ENCODE measurements at places on chromosomes 2 and 18.

DNA sequence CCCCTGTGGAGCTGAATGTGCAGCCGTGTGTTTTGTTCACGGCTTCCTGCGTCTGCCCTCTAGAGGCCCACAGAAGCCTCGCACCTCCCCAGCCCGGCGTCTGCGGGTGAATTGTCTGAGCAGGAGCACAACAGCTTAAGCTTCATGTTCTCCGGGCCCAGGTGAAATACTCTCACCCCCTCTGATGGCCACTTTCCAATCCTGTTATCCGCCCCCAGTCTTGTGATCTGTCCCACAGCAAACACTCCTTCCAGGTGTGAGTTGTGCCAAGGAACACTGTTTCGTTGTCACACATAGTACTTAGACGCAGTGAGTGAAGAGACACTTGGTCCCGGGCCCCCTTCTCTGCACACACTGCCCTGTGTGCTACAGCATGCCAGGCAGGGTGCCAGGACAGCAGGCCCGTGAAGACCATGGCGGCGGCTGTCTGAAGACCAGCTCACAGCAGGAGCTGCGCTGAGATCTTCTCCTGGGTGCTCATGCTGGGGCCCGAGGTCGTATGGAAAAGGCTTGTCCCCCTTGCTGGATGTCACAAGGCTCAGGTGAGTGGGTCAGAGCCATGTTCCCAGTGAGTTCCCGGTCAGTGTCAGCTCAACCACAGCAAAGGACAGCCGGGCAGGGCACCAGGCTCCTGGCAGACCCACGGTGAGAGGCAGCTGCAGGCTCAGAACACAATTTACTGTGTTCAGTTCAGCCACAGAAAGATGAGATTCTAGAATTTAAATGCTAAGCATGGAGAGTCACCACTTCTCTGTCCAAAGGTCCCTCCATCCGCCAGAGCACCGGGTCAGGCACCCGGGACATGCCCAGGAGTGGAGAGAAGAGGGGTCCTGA is 6.8 kb upstream of the PXDN start:
- DNase-seq, result peak; percentile 81
- no peak overlapping the region for H3K27ac ChIP-seq
- H3K27me3 ChIP-seq, result peaks cover 26% of the 10 kb centered on the region
- peak overlapping the region; percentile 6 for H3K4me3 ChIP-seq
- H3K36me3 ChIP-seq, result no peaks in the 10 kb centered on the region
- peaks cover 36% of the 10 kb centered on the region for H3K4me1 ChIP-seq

DNA sequence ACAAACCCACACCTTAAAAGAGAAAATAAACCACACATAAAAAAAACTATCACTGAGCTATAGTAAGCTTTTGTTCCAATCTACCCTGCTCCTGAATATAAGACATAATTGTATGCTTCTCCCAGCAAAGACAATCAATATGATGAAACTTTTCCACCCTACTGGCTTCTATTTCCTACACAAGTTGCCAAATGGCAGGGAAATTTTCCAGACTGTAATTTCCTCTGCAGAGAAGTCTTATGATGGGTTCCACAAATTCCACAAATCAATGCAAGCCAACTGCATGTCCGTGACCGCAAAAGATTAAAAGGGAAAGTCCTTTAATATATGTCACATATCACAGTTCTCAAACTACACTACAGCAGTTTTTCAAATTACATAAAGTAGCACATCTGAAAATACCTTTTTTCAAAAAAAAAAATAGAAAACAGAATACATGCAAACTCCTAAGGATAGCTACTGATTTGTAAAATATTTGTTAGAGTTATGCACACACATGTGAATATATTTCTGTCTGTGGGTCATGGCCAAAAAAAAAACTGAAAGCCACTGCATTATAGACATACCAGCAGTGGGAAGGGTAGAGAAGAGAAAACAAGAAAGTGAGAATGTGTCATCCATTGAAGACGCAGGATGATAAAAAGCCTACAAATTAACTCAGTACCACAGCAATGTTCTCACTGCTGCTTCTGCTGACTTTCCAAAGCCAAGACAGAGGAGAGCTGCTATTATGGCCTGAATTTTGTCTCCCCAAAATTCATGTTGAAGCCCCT is 61.4 kb downstream of the RPL31 start:
- peak overlapping the region; percentile 35 for H3K27ac ChIP-seq
- H3K4me3 ChIP-seq, result peak overlapping the region; percentile 1
- DNase-seq, result peak; percentile 46
- peaks cover 2% of the 10 kb centered on the region for H3K27me3 ChIP-seq
- no peaks in the 10 kb centered on the region for H3K36me3 ChIP-seq

- no peak for DNase-seq
- no peaks in the 10 kb centered on the region for H3K4me1 ChIP-seq
- H3K36me3 ChIP-seq, result no peaks in the 10 kb centered on the region
- peaks cover 41% of the 10 kb centered on the region for H3K27me3 ChIP-seq
- no peak overlapping the region for H3K4me3 ChIP-seq
Observed at GRCh38 chr2:96993367-96993766, 7.0 kb upstream of the FAM178B start.

DNA sequence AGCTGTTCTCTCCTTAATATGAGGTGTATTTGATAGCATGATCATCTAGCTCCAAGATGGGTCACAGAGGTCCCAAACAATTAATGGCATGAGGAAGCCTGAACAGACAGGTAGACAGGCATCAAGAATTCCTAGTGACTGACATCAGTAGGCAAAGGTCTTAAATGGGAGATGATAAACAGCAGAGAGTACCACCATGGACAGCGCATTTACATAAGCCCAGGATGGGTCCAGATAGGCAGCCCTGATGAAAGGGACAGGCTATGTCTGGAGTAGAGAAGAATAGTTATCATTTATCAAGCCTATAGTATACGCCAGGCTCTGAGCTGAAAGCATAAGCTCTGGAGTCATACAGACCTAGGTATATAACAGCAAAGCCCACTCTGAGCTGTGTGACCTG is 434.7 kb upstream of the SETBP1 start:
- no peaks in the 10 kb centered on the region for H3K36me3 ChIP-seq
- H3K4me1 ChIP-seq, result no peaks in the 10 kb centered on the region
- no peak overlapping the region for H3K4me3 ChIP-seq
- no peaks in the 10 kb centered on the region for H3K27me3 ChIP-seq
- H3K27ac ChIP-seq, result no peak overlapping the region

- H3K36me3 ChIP-seq, result peaks cover 15% of the 10 kb centered on the region
- no peak overlapping the region for H3K4me3 ChIP-seq
- no peaks in the 10 kb centered on the region for H3K27me3 ChIP-seq
- H3K4me1 ChIP-seq, result peaks cover 39% of the 10 kb centered on the region
Observed at GRCh38 chr2:216289470-216289869, 82.8 kb downstream of the MARCHF4 start.

DNA sequence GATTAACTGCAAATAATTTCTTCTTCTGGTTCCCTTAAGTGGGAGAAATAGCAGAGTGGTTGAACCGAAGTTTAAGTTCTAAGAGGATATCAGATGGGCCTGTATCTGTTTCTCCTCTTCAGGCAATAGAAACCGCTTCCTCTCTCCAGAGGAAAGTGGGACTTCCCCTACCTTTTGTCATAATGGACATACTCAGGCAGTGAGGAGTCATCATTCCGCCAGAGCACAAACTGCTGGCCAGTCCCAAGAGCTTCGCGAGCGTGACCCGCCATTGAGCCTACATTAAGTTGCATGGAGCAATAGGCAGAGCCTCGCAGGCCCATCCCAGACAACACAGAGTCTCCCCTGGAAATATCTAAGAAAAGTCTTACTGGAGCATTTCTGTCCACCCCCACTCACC is 158.9 kb downstream of the LDLRAD4 start:
- H3K4me3 ChIP-seq, result no peak overlapping the region
- peaks cover 29% of the 10 kb centered on the region for H3K4me1 ChIP-seq
- H3K27ac ChIP-seq, result no peak overlapping the region
- H3K36me3 ChIP-seq, result no peaks in the 10 kb centered on the region
- no peak for DNase-seq

DNA sequence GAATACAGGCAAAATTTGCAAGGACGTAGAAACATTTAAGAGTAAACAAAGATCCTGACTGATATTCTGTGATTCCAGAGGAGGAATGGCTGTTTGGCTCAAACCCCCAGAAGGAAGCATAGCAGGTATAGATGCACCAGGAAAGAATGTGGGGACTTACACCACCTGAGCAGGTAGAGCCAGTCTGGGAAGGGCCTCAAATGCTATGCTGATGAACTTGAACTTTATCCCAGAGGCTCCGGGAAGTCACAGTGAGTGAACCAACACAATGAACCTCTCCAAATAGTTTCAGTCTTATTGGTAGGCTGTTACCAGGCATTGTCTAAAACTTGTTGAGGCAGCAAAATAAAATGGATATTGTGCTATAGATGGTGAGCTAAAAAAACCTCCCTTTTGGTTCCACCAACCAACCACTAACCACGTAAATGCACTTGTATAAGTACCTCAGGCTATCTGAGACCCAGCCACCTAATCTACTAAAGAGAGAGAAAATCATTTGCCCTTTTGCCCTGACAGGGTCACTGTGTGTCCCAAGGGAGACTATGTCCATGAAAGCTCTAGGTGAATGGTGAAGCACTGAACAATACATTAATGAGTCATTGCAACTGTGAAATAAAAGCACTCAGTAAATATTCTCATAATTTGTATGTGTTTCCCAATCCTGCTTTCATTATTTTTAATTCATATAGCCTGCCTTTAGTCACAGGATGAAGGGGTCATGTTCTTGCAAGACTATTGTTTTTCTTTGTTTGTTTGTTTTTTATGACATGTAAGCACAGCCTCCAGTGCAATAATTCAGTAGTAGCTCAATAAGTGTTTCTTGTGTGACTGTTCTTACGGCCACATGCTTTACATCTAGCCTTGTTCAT is 911.6 kb downstream of the EPHA4 start:
- no peak overlapping the region for H3K4me3 ChIP-seq
- no peak overlapping the region for H3K27ac ChIP-seq
- peaks cover 5% of the 10 kb centered on the region for H3K27me3 ChIP-seq

- no peak for DNase-seq
- peaks cover 29% of the 10 kb centered on the region for H3K4me1 ChIP-seq
- no peaks in the 10 kb centered on the region for H3K27me3 ChIP-seq
- H3K36me3 ChIP-seq, result no peaks in the 10 kb centered on the region
Observed at GRCh38 chr18:45828917-45829811, 3.7 kb downstream of the SIGLEC15 start.

- H3K4me3 ChIP-seq, result peak overlapping the region; percentile 78
- H3K27ac ChIP-seq, result no peak overlapping the region
- peaks cover 7% of the 10 kb centered on the region for H3K27me3 ChIP-seq
- no peaks in the 10 kb centered on the region for H3K36me3 ChIP-seq
- DNase-seq, result peak; percentile 81
Observed at GRCh38 chr2:38146275-38146906, 70.4 kb upstream of the CYP1B1 start.

- H3K4me1 ChIP-seq, result no peaks in the 10 kb centered on the region
- H3K4me3 ChIP-seq, result no peak overlapping the region
- no peak for DNase-seq
- H3K36me3 ChIP-seq, result no peaks in the 10 kb centered on the region
Observed at GRCh38 chr2:47735912-47736311, 47.0 kb upstream of the MSH6 start.

- no peak overlapping the region for H3K27ac ChIP-seq
- DNase-seq, result no peak
- H3K27me3 ChIP-seq, result peaks cover 2% of the 10 kb centered on the region
- peaks cover 60% of the 10 kb centered on the region for H3K4me1 ChIP-seq
- H3K36me3 ChIP-seq, result no peaks in the 10 kb centered on the region
Observed at GRCh38 chr2:42904576-42904876, 112.1 kb upstream of the HAAO start.

- peaks cover 25% of the 10 kb centered on the region for H3K36me3 ChIP-seq
- no peak overlapping the region for H3K4me3 ChIP-seq
- DNase-seq, result no peak
- H3K27me3 ChIP-seq, result peaks cover 30% of the 10 kb centered on the region
Observed at GRCh38 chr18:402129-402528, 98.4 kb downstream of the COLEC12 start.

- H3K27ac ChIP-seq, result no peak overlapping the region
- DNase-seq, result no peak
- peaks cover 19% of the 10 kb centered on the region for H3K27me3 ChIP-seq
- no peak overlapping the region for H3K4me3 ChIP-seq
- no peaks in the 10 kb centered on the region for H3K36me3 ChIP-seq
- no peaks in the 10 kb centered on the region for H3K4me1 ChIP-seq
Observed at GRCh38 chr2:174282441-174282840, 34.1 kb upstream of the OLA1 start.

- H3K27me3 ChIP-seq, result no peaks in the 10 kb centered on the region
- H3K4me3 ChIP-seq, result no peak overlapping the region
- no peak overlapping the region for H3K27ac ChIP-seq
- no peak for DNase-seq
- H3K36me3 ChIP-seq, result no peaks in the 10 kb centered on the region
Observed at GRCh38 chr2:162734866-162735265, 103.7 kb downstream of the KCNH7 start.

GRCh38 chr18:24831871-24832665 is 371.6 kb downstream of the HRH4 start:
- H3K27me3 ChIP-seq, result peaks cover 4% of the 10 kb centered on the region
- no peak overlapping the region for H3K27ac ChIP-seq
- no peaks in the 10 kb centered on the region for H3K4me1 ChIP-seq

- H3K27me3 ChIP-seq, result peaks cover 13% of the 10 kb centered on the region
- no peaks in the 10 kb centered on the region for H3K4me1 ChIP-seq
- no peaks in the 10 kb centered on the region for H3K36me3 ChIP-seq
- no peak overlapping the region for H3K27ac ChIP-seq
- no peak overlapping the region for H3K4me3 ChIP-seq
Observed at GRCh38 chr2:47724221-47724981, 58.5 kb upstream of the MSH6 start.

GRCh38 chr18:10012526-10012925 is 98.7 kb downstream of the VAPA start:
- no peaks in the 10 kb centered on the region for H3K36me3 ChIP-seq
- no peak for DNase-seq
- no peak overlapping the region for H3K27ac ChIP-seq
- peaks cover 53% of the 10 kb centered on the region for H3K4me1 ChIP-seq
- peaks cover 4% of the 10 kb centered on the region for H3K27me3 ChIP-seq

GRCh38 chr2:173397539-173397938 is 42.9 kb downstream of the CDCA7 start:
- peaks cover 20% of the 10 kb centered on the region for H3K27me3 ChIP-seq
- DNase-seq, result no peak
- H3K4me3 ChIP-seq, result no peak overlapping the region

GRCh38 chr2:182142062-182142461 is 156.4 kb downstream of the PPP1R1C start:
- no peak overlapping the region for H3K4me3 ChIP-seq
- DNase-seq, result no peak
- H3K36me3 ChIP-seq, result no peaks in the 10 kb centered on the region
- H3K4me1 ChIP-seq, result peaks cover 17% of the 10 kb centered on the region
- H3K27ac ChIP-seq, result no peak overlapping the region

GRCh38 chr2:222361787-222362186 is 62.6 kb upstream of the SGPP2 start:
- no peaks in the 10 kb centered on the region for H3K27me3 ChIP-seq
- H3K27ac ChIP-seq, result no peak overlapping the region
- H3K4me3 ChIP-seq, result no peak overlapping the region

GRCh38 chr2:225768741-225769140 is 369.2 kb downstream of the NYAP2 start:
- DNase-seq, result no peak
- no peaks in the 10 kb centered on the region for H3K36me3 ChIP-seq
- no peak overlapping the region for H3K27ac ChIP-seq

DNA sequence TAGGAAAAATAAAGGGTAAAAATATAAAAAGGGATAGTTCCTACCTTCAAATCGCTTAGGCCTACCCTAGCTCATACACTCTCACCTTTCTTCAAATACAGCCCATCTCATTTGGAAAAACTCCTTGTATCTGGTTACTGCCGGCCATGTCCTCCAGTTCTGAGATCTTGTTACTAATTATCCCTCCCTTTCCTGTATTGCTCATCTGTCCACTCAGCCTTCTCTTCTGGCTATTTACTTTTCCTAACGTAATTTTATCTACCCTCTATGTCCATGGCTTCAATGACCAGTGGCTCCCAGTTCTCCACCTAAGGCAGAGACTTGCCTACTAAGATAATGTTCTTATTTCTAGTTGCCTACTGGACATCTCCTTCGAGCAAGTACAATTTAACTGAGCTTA is 342.9 kb upstream of the ACVR2A start:
- H3K27me3 ChIP-seq, result no peaks in the 10 kb centered on the region
- DNase-seq, result no peak
- no peak overlapping the region for H3K27ac ChIP-seq
- no peaks in the 10 kb centered on the region for H3K4me1 ChIP-seq
- peaks cover 4% of the 10 kb centered on the region for H3K36me3 ChIP-seq

Data from HFFc6 (cell line).